ENCODE measurements at places on chromosomes 7 and 10. TPM values are rescaled to one million over a fixed set of nuclear protein-coding genes. Genes with fewer than 3 reads are reported as not detected.

- no peaks in the 10 kb centered on the region for H3K27me3 ChIP-seq
- peaks cover under 1% of the 10 kb centered on the region for H3K4me1 ChIP-seq
- no peak overlapping the region for H3K27ac ChIP-seq
- H3K4me3 ChIP-seq, result no peak overlapping the region
Observed at GRCh38 chr7:143257501-143257900, 5.7 kb upstream of the GSTK1 start.

- no peak for DNase-seq
- no peak overlapping the region for H3K4me3 ChIP-seq
- no peaks in the 10 kb centered on the region for H3K36me3 ChIP-seq
- H3K27ac ChIP-seq, result no peak overlapping the region
- no peaks in the 10 kb centered on the region for H3K27me3 ChIP-seq
Observed at GRCh38 chr7:87709258-87709657, 81.1 kb downstream of the RUNDC3B start.

The GJD4 gene
- 5.9 TPM for polyA plus RNA-seq

The ITPRID1 gene
- 0.30 TPM for polyA plus RNA-seq

- H3K27me3 ChIP-seq, result peaks cover 2% of the 10 kb centered on the region
- no peak for DNase-seq
- H3K4me3 ChIP-seq, result no peak overlapping the region
- H3K36me3 ChIP-seq, result no peaks in the 10 kb centered on the region
- H3K4me1 ChIP-seq, result no peaks in the 10 kb centered on the region
Observed at GRCh38 chr7:50358041-50358705, 53.7 kb downstream of the IKZF1 start.
